ENCODE measurements at places on chromosomes 5 and 9.
A peak's percentile ranks its signal among the peaks of the same experiment; 100 is the strongest.

GRCh38 chr5:94240596-94240992, 377.8 kb downstream of the KIAA0825 start:
- no peak for DNase-seq

DNA sequence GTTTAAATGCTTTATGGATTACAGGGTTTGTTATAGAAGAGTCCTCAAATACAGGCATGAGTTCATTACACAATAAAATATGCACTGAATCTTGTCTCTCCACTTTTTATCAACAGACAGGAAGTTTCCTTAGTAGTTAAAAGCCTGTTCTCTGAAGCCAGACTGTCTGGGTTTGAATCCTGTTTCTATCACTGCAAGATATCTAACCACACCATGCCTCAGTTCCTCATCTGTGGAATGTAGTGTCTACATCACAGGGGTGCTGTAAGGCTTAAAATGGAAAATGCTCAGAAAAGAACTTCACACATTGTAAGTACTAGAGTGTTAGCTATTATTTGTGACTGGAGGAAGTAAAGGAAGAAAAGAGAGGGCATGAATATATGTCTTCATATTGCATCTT, 9.3 kb downstream of the LIX1 start:
- no peak for DNase-seq

DNA sequence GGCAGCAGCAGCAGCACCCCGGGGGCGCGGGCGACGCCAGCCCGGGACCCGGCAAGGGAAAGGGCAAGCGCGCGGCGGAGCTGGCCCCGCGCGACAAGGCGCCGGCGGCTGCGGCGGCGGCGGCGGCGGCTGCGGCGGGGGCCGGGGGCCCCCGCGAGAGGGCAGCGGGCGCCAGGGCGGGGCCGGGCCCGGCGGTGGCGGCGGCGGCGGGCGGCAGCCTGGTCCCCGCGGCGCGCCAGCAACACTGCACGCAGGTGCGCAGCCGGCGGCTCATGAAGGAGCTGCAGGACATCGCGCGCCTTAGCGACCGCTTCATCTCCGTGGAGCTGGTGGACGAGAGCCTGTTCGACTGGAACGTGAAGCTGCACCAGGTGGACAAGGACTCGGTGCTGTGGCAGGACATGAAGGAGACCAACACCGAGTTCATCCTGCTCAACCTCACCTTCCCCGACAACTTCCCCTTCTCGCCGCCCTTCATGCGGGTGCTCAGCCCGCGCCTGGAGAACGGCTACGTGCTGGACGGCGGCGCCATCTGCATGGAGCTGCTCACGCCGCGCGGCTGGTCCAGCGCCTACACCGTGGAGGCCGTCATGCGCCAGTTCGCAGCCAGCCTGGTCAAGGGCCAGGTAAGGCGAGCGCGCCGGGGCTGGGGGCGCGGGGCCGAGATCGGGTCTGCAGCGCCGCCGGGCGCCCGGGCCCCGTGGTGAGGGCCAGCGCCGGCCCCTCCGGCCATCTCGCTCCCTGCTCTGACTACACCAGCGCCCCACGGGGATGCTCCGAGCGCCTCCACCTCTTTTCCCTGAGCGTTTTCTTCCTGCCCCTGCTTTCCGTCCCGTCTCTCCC, at the start of gene UBE2QL1:
Gene UBE2QL1, plus strand, starts transcription at position 238 of the 843 bp plus-strand sequence. Its CDS starts 35 bp downstream, at position 273.
- DNase-seq = peak; percentile 63

DNA sequence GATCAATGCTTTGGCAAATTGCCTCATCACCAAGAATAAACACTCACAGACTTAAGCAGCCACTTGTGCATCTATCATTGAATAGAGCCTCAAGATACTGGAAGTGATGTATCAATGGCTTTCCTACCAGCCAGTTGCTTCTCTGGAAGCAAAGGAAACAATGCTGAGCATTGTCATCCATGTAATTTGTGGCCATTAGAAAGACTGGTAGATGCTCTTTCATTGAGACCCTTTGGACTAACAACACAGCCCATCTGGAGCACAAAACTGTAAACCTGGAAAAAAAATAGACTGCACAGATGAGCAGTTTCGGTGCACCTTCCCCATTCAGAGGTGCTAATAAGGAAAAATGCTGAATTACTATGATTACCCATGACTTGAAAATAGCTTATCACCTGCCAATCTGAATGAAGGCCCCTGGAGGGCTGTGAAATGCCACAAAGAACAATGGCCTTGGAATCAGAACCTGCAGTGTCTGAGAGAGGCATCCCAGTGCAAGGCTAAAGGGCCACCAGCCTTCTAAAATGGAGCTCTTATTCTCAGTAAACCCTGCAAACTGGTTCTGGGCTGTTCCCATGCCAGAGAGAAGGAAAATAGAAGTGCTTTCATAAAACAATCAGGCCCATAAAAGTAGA, 127.5 kb downstream of the RFK start:
- no peak for DNase-seq

DNA sequence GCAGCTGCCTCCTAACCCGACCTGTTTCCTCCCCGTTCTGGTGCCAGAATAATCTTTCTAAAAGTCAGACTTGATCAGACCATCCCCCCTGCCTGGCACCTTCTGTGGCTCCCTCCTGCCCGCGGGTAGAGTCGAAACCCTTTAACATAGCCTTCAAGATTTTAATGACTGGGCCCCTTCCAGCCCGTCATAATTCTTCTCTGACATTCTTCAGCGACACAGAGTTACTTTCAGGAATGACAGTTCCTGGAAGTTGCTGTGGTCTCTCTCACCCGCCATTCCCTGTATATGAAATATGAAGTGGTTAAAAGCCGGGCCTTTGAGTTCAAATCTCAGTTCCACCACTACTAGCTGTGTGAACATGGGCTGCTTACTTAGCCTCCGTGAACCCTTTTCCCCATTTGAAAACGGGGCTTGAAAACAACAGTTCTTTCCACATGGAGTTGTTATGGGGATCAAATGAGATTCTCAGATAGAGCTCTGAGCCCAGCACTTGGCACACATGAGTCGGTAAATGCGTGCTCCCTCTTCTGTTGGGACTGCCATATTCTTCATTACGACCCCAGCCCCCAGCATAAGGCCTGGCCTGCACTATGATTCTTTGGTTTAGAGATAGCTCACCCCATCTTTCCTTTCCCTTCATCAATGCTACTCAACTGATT, 737 bp downstream of the NANS start:
- DNase-seq = no peak

DNA sequence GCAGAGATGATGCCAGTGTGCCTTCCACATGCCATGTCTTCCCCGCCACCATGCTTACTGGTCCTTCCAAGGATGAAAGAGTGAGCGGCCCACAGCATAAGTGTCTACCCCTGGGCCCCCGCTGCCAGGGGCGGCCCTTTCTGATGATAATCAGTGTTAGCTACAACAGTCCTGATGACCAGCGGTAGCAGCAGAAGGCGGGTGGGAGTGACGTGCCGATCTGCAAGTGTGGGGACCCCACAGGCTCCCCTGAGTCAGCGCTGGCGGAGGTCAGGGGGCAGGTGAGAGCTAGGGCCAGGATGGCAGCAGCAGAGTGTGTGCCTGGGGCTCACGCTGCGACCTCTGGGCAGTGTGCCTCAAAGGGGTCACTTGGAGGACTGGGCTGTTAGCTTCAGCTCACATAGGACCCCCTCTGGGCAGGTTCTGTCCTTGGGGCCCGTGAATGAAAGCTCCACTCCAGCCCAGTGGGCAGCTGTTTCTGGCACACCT, 80.4 kb downstream of the HMCN2 start:
- no peak for DNase-seq

GRCh38 chr9:69867081-69867814, 46.6 kb downstream of the CFAP95 start:
- DNase-seq = no peak

- DNase-seq = no peak
Observed at GRCh38 chr5:142749321-142749720, 20.9 kb upstream of the ARHGAP26 start.

- no peak for DNase-seq
Observed at GRCh38 chr9:77744841-77745430, 96.8 kb upstream of the GNA14 start.

DNA sequence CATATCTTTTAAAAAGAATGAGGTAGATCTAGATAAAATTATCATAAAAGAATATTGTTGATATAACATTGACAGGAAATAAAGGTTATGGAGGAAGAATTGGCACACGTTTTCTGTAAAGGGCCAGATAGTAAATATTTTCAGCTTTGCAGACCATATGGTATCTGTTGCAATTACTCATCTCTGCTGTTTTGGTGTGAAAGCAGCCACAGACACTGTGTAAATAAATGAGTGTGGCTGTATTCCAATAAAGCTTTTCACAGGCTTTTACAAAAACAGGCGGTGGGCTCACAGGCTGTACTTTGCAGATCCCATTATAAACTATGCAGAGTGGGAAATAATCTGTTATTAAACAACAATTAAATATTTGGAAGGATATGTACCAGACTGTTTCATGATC, 87.4 kb downstream of the SGCD start:
- no peak for DNase-seq

- DNase-seq = no peak
Observed at GRCh38 chr5:153404747-153405146, 85.7 kb upstream of the GRIA1 start.

GRCh38 chr9:87884578-87885459, 2.1 kb downstream of the SPATA31E1 start:
- DNase-seq = no peak

DNA sequence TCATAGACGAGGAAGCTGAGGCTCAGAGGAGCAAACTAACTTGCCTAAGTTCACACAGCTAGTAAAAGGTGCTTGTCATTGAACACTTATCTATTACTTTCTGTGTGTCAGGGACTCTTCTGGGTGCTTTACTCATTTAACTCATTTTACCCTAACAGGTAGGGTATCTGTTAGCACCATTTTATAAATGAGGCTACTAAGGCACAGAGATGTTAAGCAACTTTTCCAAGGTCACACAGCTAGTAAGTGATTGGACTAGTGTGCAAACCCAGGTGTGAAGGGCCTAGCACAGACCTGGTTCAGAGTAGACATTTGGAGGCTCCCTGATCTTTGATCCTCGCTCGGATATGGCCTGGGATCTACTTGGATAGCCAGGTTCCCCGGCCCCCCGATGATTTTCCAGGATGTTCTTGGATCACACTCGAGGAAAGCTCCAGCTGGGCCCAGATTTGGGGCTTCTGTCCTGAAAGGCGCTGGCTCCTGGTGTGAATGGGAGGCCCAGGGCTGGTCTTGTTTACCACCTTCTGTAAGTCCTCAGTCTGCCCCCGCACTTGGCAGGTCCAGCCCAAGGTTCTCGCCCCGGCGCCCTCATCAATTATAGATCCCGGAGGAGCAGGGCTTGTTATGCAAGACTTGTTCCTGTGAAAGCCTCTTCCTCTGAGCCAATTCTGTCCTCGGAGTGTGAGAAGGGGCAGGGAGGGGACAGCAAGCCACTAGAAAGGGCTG, 37.5 kb downstream of the GSN start:
- DNase-seq = no peak

DNA sequence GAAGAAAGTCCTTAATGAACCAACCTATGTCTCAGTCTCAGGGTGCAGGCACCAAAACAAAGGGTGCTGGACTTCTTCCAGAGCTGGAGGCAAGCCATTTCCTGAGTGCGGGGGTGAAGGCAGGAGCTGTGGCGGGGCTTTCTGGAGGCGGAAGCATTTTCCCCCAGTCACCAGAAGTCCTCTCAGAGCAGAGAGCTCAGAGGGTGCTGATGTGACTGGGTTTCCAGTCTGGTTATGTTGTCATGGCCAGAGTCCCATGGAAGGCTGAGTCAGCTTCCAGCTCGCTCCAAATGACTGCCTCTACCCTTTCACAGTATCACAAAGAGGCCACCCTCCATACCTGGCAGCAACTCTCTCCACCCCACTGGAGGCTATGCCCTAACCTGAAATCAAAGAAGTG, 86.0 kb downstream of the TRPC7 start:
- no peak for DNase-seq

DNA sequence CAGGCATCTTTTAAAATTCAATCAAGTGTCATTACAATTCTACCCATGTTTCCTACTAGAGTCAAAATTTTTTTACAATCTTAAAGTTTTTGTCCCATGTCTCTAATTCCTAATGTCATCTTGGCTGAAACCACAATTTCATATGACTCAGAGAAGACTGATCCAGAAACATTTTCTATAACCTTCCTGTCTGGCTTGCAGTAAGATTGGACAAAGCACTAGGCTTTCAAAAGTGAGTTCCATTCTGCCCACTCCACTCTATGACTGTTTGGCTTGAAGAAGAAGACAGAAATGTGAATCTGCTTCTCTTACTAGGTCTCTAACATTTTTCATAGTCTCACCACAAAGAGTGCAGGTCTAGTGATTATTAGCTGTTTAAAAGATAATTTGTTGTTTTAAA, 88.8 kb downstream of the NR3C1 start:
- DNase-seq = no peak

- no peak for DNase-seq
Observed at GRCh38 chr5:53323511-53323910, 156.9 kb upstream of the FST start.

- no peak for DNase-seq
Observed at GRCh38 chr5:123382252-123382651, 41.0 kb downstream of the CEP120 start.

DNA sequence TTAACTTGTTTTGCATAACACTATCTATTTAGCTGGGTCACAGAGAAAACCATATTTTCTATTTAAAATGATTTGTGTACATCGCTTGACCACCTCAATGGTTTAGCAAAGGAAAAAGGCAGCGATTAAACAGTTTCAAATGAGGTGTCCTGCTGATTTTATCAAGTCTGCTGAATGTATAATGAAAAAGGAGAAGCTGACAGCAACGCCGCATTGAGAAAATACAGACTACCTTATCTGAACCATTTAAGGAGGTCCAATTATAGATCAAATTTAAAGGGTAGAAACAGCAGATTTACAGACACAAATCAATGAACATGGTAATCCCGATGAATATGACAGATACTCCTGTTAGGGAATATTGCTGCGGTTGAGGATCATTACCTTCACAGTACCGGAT, 29.6 kb downstream of the PSMB7 start:
- no peak for DNase-seq

DNA sequence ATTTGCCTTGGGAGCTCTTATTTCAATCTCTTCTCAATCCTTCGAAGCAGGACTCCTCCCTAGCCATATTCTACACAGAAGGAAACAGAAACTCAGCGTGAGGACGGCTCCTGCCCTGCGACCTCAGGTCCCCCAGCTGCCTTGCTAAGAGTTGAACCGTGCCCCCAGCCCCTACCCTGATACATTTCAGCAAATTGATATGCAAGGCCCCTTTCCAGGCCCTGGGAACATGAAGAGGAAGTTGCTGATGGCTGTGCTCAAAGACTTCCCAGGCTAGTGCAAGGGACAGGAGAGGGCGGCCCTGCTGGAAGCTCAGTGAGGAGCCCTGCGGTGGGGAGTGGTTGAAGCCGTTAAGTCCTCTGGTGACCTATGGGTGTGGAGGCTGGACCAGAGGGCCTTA, 41.5 kb downstream of the BOD1 start:
- no peak for DNase-seq

GRCh38 chr9:22206833-22207232, 197.7 kb upstream of the CDKN2B start:
- DNase-seq = no peak

- peak; percentile 26 for DNase-seq
Observed at GRCh38 chr5:158852622-158853021, 247.1 kb downstream of the EBF1 start.

Data from GM13976 (cell line).